ENCODE measurements at places on chromosomes 1 and 21.
A peak's percentile ranks its signal among the peaks of the same experiment; 100 is the strongest.

GRCh38 chr1:179327679-179328078, 34.1 kb downstream of the SOAT1 start:
- no peak for DNase-seq

GRCh38 chr1:246008363-246008831, 498.7 kb downstream of the SMYD3 start:
- DNase-seq: no peak

DNA sequence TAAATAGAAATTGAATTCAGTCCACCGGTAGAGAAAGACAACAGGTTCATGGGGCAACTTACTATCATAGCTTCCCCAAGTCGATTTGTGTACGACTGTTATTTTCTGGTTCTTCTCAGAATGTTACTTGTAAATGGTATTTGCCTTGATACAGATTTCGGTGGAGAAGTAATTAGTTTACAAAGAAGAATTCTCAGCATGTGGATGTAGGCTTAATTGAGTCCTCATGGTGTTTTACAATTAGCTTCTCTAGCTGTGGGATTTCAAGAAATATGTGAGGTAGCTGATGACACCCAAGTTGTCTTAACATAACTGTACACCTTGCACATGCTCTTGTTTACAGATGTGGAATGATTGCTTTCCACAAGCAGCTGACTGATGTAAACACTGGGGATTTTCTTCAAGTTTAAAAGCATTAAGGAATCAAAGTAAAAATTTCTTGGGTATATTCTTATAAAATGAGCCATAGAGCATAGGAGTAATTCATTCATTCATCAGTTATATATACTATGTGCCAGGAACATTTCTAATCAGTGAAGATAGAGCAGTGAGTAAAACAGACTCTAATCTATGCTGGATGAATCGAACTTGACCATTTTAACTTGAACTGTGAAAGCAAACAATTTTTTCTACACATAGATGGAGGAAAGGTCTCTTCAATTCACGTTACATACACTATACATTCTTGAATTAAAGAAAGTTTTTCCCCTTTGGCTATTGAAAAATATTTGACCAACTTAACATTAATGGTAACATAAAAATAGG, 1.4 kb downstream of the MACO1 start:
- no peak for DNase-seq

DNA sequence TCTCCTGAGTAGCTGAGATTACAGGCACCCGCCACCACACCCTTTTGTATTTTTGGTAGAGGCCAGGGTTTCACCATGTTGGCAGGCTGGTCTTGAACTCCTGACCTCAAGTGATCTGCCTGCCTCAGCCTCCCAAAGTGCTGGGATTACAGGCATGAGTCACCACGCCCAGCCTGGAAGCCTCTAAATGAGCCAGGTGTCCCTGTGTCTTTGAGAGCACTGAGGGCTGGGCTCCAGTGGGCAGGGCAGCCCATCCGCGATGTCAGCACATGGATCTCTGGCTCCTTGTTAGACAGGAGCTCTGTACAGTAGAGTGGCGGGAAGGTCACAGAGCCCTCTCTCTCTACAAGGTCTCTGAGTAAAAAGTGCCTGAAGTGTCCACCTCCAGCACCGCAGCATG, 124.3 kb downstream of the PGBD5 start:
- no peak for DNase-seq

GRCh38 chr1:9787702-9788101, 36.1 kb downstream of the CLSTN1 start:
- DNase-seq: no peak

DNA sequence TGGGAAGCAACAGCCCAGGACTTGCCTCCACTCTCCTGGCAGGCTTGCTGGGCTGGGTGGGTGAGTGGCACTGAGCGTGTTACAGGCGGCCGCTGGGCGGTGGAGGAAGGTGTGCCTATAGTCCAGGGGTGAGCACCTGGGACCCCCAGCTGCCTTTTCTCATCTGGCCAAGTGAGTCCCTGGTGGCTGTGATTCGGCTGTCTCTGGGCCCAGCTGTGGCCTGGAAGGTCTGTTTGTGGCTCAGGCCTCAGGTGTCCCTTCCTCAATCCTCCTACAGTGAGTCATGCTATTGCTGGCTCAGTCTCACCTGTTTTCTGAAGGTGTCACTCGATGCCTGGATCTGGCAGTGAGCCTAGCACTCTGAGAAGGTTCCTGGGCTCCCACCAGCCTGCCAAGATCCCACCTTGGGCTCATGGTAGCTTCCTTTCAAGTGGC, 564.2 kb downstream of the PTPRU start:
- DNase-seq: no peak

DNA sequence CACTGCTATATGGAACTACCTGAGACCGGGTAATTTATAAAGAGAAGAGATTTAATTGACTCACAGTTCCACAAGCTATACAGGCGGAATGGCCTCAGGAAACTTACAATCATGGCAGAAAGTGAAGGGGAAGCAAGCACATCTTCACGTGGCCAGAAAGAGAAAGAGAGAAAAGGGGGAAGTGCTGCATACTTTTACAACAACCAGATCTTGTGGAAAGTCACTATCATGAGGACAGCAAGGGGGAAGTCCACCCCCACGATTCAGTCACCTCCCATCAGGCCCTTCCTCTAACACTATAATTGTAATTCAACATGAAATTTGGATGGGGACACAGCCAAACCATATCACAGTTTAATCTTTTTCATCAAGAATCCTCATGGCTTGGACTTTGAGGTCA, 339.2 kb upstream of the AJAP1 start:
- no peak for DNase-seq

- peak; percentile 53 for DNase-seq
Observed at GRCh38 chr21:36747815-36748383, 49.0 kb downstream of the SIM2 start.

- no peak for DNase-seq
Observed at GRCh38 chr21:21162786-21163185, 164.6 kb downstream of the NCAM2 start.

DNA sequence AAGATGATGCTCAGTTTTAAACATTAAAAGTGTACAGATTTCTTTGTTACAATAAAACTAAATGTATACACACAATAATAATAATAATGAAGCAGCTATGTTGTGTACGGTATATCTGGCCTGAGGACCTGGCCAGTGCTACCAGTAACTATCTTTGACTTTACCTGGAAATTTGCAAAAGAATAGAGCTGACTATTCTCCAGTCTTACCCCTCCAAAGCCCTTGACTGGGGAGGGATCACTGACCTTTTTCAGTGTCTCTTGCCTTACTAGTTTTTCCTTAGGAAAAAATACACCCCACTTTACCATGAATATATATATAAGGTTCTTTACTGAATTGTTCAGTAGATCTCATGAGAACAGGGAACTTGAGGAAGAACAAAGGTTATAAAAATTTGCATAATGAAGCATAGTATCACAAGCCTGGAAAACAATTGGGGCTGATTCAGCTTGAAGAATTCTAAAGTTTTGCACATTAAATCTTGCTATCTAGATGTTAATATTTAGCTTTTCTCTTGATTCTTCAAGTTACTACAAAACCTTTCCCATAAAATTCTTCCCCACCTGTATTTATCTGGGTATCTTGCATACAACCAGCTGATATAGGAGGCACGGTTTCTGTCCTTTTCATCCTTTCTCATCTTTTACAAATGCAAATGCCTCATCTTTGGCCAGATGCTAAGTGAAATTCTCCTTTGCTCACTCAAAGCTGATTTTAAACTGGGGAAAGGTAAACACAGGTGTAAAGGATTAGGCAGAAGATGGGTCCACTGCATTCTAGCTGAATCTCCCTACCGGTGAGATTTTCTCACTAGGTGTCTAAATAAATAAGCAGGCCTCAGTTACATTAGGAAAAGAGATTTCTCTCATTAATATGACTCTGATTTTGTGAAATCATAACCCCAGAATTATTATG, 25.0 kb upstream of the SLAMF1 start:
- DNase-seq: no peak

DNA sequence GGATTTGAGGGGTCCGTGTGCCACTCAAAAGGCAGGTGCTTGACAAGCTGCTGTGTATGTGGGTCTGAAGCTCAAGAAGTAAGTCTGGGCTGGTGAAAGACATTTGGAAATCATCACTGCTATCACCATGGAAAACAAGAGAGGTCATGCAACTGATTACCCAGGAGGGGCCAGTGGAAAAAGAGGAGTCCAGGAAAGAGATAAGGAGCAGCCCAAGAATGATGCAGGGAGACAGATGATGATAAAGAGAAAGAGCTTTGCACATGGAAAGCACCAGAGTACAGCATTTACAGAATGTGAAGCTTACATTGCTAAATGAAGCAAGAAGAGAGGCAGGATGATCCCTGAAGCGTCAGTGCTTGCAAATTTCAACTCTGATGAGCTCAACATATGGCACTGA, 203.2 kb downstream of the SETD4 start:
- DNase-seq: no peak

DNA sequence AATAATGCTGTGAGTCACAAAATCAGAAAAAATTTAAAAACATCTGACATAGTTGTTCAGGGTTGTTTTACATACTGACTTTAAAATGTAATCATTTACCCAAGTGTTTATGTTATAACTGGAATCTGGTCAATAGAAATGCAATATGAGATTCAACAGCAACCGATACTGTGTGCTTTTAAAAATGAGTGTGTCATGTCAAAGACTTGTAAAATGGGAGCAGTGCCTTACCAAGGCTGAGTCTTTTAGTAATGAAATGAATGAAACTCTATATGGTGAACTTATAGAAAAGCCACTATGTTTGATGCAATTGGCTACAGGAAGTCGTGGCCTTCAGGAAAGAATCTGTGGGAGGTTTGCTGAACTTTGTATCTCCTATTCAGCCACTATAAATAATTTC, 570.2 kb downstream of the DPYD start:
- DNase-seq: no peak

GRCh38 chr1:209855006-209855405, 27.2 kb downstream of the UTP25 start:
- no peak for DNase-seq

DNA sequence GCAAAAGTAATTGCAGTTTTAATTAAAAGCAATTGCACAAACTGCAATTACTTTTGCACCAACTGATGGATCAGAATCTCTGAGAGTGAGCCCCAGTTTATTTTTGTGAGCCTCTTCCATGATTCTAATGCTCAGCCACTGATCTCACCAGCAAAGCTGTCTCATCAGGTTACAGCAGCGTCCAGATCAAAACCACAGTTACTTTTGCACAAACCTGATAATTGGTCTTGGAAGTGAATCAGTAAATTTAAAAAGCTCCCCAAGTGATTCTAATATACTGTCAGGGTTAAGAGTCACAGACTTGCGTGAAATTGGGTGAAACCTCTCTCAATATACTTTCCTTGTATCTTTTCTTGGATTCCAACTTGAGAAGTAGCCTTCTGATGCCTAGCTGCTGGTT, 13.5 kb upstream of the CR2 start:
- no peak for DNase-seq

DNA sequence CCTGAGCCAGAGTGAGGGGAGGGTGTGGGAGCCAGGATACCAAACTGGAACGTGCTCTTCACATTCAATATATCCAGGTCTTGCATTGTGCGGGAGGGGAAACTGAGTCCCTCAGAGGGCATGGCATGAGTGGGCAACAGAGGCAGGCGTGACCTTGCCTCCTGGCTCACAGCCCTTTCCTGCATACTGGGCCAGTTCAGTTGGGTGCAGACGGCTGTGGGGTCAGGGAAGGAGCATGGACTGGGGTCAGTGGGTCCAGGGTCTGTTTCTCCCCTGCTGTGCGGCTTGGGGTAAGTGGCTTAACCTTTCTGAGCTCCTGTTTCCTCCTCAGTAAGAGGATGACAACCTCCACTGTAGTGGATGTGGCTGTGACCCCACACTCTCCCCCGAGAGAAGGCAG, 16.6 kb downstream of the SERINC2 start:
- DNase-seq: no peak

- no peak for DNase-seq
Observed at GRCh38 chr1:185598332-185598731, 135.9 kb upstream of the HMCN1 start.

- DNase-seq: peak; percentile 77
Observed at GRCh38 chr1:111603979-111604378, 15.6 kb upstream of the RAP1A start.

GRCh38 chr1:51305371-51305823, 25.0 kb downstream of the TTC39A start:
- DNase-seq: no peak

DNA sequence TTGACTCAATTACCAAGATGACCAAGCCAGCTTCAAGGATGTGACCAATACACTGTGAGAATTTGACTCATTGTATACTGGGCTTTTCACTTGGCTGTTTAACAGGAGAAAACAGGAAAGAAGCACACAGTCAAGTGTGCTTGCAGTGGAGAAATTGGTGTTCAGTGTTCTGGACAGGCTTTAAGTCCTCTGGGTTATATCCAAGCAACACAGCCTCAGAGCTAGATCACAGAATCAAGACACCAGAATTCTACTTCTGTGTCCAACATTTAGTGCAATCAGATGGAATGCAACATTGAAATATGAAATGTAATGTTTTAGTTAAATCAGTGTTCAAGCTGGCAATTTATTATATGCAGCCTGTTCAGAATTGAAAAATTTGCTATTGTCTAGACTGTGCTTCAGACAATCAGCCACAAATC, 694.4 kb downstream of the LTN1 start:
- DNase-seq: no peak

DNA sequence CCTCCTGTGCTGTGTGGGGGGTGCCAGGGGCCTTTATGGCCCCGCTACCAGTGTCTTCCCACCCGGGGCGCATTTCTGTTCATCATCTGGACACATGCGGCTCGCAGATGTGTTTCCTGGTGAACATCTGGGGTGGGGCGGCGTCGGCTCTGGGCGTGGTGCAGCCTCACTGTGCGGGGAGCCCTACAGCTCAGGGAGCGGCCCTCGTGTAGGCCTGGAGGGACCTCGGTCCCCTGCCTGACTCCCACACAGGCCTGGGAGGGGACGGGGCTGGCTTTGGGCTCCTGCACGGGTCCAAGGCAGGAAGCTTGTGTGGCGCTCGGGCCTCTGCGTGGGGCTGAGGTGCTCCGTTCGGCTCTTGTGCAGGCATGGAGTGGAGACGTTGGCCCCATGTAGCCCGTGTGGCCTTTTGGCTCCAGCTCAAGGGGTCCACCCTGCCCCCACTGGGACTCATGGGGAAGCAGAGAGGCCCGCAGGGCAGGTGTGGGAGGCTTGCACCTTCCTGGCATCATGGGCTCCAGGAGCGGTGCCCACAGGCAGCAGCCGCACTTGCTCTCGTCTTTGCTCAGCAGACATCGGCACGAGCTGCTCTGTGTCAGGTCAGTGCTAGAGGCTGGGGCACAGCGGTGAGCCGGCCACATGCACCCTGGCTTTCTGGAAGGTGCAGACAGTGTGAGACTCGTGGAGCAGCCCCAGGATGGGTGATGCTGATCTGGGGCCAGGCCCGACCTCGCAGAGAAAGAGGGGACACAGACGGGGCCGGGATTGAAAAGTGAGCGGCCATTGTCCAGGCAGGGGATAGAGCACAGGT, 90.1 kb upstream of the ACTRT2 start:
- DNase-seq: no peak

- DNase-seq: no peak
Observed at GRCh38 chr1:183630748-183631147, 4.8 kb downstream of the ARPC5 start.

- no peak for DNase-seq
Observed at GRCh38 chr21:19120591-19120990, 717.0 kb upstream of the TMPRSS15 start.

GRCh38 chr1:227828786-227829185, 13.3 kb downstream of the PRSS38 start:
- DNase-seq: no peak

GRCh38 chr1:100397681-100398080, 45.4 kb downstream of the CDC14A start:
- DNase-seq: no peak
